ENCODE measurements at places on chromosomes 2 and 18.
A peak's percentile ranks its signal among the peaks of the same experiment; 100 is the strongest.

- no peak overlapping the region for H3K27ac ChIP-seq
- H3K36me3 ChIP-seq: no peaks in the 10 kb centered on the region
- no peaks in the 10 kb centered on the region for H3K27me3 ChIP-seq
- no peak for DNase-seq
- H3K4me1 ChIP-seq: no peaks in the 10 kb centered on the region
- no peak overlapping the region for H3K4me3 ChIP-seq
Measured at GRCh38 chr2:188571543-188572303, 280.0 kb downstream of the GULP1 start.

- peaks cover 6% of the 10 kb centered on the region for H3K4me1 ChIP-seq
- no peak overlapping the region for H3K4me3 ChIP-seq
- H3K36me3 ChIP-seq: no peaks in the 10 kb centered on the region
- no peak overlapping the region for H3K27ac ChIP-seq
- DNase-seq: no peak
- H3K27me3 ChIP-seq: no peaks in the 10 kb centered on the region
Measured at GRCh38 chr2:239236043-239236807, 164.6 kb downstream of the HDAC4 start.

DNA sequence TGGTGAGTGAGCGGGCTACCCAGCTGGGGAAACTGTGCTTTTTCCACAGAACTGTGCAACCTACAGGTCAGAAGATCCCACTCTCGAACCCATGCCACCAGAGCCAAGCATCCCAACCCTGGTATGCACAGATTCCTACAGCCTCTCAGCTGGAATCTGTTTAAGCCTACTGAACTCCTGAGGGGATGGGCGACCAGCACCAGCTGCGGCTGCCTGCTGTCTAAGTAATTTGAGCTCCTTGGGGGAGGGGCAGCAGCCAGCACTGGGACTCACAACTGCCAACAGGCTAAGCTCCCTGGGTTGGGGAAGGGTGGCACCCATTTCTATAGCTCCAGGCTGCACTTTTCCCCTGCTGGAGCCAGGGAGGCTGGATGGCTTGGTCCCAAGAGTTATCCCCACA, 11.8 kb downstream of the CYP27C1 start:
- peaks cover 62% of the 10 kb centered on the region for H3K27me3 ChIP-seq
- no peaks in the 10 kb centered on the region for H3K36me3 ChIP-seq
- no peak overlapping the region for H3K4me3 ChIP-seq
- H3K4me1 ChIP-seq: no peaks in the 10 kb centered on the region
- H3K27ac ChIP-seq: no peak overlapping the region

DNA sequence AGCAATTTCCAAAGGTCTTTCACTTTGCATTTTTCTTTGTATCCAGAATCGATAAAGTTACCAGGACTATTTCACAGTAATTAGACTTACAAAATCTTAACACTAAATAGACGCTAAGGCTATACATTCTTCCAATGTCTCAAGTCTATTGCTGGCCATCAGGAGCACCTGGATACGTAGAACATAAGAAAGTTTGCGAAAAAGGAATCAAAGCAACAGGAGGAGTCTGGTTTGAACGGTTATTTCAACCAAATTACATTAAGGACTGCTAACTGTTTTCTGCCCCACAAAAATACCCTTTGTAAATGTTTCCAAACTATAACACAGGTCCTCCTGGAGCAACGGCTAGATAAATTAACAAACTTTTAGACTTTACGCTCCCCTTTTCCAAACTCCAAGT, 1.4 kb upstream of the HNRNPA3 start:
- no peaks in the 10 kb centered on the region for H3K27me3 ChIP-seq
- peak overlapping the region; percentile 99 for H3K27ac ChIP-seq
- H3K4me3 ChIP-seq: peak overlapping the region; percentile 93
- DNase-seq: no peak
- H3K36me3 ChIP-seq: peaks cover 24% of the 10 kb centered on the region
- peaks cover 20% of the 10 kb centered on the region for H3K4me1 ChIP-seq

GRCh38 chr2:9765611-9766531, 77.4 kb upstream of the TAF1B start:
- H3K27me3 ChIP-seq: no peaks in the 10 kb centered on the region
- H3K4me1 ChIP-seq: peaks cover 9% of the 10 kb centered on the region
- DNase-seq: no peak
- peak overlapping the region; percentile 64 for H3K27ac ChIP-seq
